T-helper 2 cell (primary cell): ENCODE measurements at places on chromosomes 12 and 14.

DNA sequence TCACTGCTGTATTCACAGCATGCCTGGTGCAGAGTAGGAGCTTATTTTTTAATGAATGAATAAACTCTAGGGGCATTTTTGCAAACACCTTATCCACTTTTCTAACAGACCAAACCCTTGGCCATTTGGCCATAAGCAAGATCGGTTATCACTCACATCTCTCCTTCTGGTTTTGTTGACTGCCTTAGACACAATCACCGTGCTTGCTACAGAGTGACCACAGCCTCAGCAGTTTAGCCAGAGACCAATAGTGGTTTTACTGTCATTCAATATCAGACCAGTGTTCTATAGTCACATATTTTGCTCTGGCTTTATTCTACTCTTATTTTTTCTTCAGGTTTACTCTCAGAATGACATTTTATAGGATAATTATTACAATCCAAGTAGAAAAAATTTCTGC lies 2.2 kb downstream of the KLRB1 start:
- DNase-seq: no peak

DNA sequence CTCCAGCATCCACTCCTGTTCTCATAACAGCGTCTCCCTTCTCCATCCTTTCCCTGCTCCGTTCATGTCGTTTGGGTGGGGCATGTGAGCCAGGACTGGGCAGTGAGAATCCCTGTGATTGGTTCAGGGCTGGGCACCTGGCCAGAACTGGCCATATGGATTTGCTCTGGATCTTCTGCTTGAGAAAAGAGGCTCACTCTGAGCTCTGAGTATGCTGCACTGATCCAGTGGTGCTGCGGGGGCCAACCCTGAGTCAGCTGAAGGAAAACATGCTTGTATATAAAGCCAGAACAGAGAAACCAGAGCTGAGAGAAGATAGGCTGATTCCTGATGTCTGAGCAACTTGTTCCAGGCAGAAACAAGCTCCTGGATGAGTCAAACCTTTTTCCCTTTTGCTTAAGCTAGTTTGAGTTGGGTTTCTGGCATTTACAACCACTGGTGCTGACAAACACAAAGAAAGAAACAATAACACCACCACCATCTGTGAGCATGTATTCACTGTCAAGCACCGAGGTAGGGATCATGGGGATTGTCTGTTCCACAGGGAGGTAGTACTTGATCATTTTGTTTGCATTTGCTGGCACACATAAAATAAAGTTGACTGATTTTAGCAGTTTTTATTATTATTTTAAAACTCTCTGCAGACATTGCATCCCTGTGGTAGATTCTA lies 14.0 kb upstream of the HPD start:
- no peak for DNase-seq

GRCh38 chr14:23558346-23559009 lies 2.4 kb downstream of the THTPA start:
- no peak for DNase-seq

DNA sequence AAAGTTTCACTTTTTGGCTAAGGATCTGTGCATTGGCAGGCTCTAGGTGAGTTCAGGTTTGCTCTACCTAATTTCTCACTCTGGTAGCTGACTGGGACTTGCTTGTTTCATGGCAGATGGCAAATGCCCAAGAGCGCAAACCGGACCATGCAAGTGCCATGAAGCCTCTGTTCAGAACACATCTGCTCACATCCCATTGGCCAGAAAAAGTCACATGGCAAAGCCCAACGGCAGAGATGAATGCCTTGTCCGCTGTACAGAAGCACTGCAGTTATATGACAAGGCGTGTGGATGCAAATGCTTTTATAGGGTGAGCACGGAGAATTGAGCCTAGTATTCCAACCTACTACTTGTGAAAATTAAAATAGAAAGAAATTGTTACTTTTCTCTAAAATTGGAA lies 202.2 kb upstream of the HMGA2 start:
- DNase-seq: no peak

DNA sequence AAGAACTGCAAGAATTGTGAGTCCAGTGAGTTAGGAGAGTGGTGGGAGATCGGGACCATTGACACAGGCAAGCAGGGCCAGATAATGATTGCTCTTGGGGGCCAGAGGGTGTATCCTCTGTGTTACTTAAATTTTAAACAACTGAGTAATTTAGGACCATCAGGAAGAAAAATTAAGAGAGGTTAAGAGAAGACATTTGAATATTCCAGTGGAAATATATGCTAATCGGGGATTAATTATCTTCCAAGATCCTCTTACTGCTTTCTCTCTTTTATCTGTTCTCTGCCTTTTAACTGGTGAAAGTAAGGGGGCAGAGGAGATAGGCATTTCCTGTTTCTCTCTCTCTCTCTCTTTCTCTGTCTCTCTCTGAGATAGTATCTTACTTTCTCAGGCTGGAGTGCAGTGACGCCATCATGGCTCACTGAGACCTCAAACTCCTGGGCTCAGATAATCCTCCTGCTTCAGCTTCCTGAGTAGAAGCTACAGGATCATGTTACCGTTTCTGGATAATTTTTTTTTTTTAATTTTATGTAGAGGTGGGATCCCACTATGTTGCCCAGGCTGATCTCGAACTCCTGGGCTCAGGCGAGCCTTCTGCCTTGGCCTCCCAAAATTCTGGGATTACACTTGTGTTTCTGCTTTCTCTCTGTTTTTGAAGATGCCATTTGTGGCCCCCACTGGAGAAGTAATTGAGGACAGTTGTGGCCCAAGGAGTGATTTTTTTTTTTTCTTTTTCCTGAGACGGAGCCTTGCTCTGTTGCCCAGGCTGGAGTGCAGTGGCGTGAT lies 85.1 kb downstream of the DIP2B start:
- DNase-seq: peak; percentile 10

GRCh38 chr14:80577599-80577998 lies 363.9 kb downstream of the CEP128 start:
- DNase-seq: no peak

DNA sequence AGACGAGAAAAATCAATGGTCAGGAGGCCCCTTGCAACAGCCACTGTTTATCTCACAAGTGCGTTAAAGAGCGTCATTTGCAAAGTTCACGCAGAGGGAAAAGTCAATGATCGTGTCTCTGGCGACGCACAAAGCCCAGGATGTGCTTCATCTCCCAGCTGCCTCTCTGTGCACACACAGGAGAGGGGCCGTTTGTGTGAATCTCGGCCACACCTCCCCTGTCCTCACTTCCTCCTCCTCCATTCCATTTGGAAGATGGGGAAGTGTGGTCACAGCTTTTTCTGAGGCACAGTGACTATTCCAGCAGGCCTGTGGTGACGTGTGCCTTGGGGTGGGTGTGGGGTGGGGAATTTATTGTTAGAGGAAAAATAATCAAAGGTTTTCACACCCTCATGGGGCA lies 90.4 kb downstream of the RBM19 start:
- DNase-seq: no peak
